ENCODE measurements at places on chromosomes 11 and 22.
A peak's percentile ranks its signal among the peaks of the same experiment; 100 is the strongest.

- H3K36me3 ChIP-seq, result peaks cover 38% of the 10 kb centered on the region
- H3K27ac ChIP-seq, result no peak overlapping the region
- peaks cover 13% of the 10 kb centered on the region for H3K4me1 ChIP-seq
- no peak for DNase-seq
These were observed 13.3 kb upstream of the RASL10A start for GRCh38 chr22:29328566-29329500.

DNA sequence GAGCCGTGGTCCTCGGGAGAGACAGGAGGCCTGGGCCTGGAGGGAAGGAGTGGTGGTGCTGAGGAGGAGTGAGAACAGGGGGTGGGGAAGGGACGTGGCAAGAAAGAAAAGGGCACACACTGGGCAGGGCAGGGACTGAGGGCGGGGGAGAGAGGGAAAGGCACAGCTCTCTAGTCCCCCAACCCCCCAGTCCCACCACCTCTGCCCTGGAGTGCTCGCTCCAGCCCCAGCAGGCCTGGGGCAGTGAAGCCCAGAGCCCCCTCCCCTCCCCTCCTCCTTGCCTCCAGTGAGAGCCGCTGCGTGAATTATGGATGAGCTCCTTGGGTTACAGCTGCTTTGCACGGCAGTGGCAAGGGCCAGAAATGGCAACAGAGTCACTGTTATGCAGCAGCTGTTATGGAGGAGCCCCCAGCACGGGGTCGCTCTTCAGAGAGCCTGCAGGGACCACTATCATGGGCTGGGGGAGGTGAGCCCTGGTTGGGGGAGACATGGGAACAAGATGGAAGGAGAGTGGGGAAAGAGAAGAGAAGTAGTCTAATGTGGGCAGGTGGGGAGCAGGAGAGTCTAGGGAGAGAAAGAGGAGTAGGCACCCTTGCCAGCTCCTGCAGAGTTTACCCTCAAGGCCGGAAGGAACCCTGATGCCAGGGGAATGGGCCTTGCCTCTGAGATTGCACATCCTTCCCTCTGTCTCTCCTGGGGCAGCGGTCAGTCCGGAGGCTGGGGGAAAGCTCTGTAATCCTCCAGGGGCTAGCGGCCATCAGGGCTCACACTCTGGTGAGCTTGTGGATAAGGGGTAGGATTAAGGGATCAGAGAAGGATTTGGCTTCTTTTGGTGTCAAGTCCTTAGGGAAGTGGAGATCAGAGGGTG is 3.6 kb downstream of the RTN4RL2 start:
- H3K27me3 ChIP-seq, result peaks cover 33% of the 10 kb centered on the region
- H3K27ac ChIP-seq, result no peak overlapping the region
- no peak for DNase-seq
- H3K36me3 ChIP-seq, result no peaks in the 10 kb centered on the region

DNA sequence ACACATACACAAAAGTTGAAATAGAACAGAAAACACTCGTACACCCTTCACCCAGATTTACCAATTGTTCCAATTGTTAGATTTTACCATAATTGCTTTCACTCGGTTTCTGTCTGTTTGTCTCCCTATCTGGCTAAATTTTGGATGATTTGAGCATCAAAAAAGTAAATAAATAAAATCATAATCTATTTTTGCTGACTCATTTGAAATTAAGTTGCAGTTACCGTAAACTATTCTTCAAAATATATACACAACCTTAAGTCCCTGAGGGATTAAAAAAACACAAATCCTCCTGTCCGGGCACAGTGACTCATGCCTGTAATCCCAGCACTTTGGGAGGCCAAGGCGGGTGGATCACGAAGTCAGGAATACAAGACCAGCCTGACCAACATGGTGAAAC is 81.3 kb upstream of the SYT9 start:
- DNase-seq, result no peak
- H3K36me3 ChIP-seq, result no peaks in the 10 kb centered on the region
- H3K4me1 ChIP-seq, result no peaks in the 10 kb centered on the region
- no peak overlapping the region for H3K27ac ChIP-seq
- H3K4me3 ChIP-seq, result no peak overlapping the region

DNA sequence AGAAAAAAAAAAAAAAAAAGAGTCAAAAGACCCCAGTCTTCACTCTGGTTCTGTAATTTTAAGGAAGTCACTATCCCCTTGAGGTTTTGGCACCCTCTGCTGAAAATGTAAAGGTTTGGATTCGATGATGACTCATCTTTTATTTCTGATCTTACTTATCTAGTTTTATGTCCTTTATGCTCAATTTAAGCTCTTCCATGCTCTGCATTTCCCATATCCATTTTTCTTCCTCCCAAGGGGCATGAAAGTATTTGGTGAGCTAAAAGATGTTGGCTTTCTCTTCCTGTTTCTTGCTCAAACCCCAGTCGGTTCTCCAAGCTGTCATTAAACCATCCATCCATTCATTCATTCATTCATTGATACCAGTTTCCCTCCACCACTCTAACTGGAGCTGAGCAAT is 61.0 kb upstream of the CDON start:
- H3K36me3 ChIP-seq, result no peaks in the 10 kb centered on the region
- H3K27ac ChIP-seq, result no peak overlapping the region
- DNase-seq, result no peak
- no peak overlapping the region for H3K4me3 ChIP-seq
- H3K27me3 ChIP-seq, result no peaks in the 10 kb centered on the region
- peaks cover 10% of the 10 kb centered on the region for H3K4me1 ChIP-seq

GRCh38 chr22:24580276-24580675 is 12.6 kb downstream of the LRRC75B start:
- no peak overlapping the region for H3K27ac ChIP-seq
- H3K4me3 ChIP-seq, result no peak overlapping the region
- DNase-seq, result no peak
- H3K36me3 ChIP-seq, result no peaks in the 10 kb centered on the region
- H3K27me3 ChIP-seq, result no peaks in the 10 kb centered on the region

DNA sequence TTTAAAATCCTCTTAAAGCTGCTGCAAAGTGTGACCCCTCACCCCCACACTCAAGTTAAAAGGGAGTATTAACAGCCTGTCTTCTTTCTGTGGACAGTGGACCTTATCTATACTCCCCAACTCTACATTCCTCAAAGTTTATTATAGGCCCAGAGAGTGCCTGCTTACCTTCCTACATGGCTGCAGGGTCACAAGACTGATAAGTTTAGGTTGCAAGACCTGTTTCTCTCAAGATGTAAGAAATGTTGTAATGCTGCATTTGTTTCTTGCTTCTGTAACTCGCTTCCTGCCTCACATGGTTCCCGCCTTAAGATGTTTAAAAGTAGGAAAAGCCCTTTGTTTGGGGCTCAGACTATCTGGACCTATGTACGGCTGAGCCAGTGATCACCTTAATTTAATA is 10.1 kb upstream of the NXPE1 start:
- H3K4me1 ChIP-seq, result no peaks in the 10 kb centered on the region
- H3K36me3 ChIP-seq, result no peaks in the 10 kb centered on the region
- H3K27ac ChIP-seq, result no peak overlapping the region

DNA sequence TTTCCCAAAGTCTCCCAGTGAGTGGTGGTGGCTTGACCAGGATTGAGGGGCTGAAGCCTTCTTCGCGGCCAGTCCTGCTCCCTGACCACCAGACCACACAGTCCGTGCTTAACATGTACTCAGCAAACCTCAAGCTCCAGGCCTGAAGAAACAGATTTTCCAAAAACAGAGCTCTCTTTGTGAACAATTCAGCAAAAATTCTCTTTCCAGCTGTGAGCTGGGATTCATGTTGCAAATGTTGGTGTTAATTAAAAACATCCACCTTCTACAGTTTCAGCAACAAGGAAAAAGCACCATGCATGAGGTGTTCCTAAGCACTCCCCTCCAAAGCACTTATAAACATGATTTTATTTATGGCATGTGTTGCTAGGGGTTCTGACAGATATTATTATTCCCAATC is 129.5 kb downstream of the ETS1 start:
- no peak overlapping the region for H3K27ac ChIP-seq
- DNase-seq, result no peak
- H3K27me3 ChIP-seq, result no peaks in the 10 kb centered on the region
- no peak overlapping the region for H3K4me3 ChIP-seq
- H3K4me1 ChIP-seq, result peaks cover 30% of the 10 kb centered on the region
- peaks cover 6% of the 10 kb centered on the region for H3K36me3 ChIP-seq

DNA sequence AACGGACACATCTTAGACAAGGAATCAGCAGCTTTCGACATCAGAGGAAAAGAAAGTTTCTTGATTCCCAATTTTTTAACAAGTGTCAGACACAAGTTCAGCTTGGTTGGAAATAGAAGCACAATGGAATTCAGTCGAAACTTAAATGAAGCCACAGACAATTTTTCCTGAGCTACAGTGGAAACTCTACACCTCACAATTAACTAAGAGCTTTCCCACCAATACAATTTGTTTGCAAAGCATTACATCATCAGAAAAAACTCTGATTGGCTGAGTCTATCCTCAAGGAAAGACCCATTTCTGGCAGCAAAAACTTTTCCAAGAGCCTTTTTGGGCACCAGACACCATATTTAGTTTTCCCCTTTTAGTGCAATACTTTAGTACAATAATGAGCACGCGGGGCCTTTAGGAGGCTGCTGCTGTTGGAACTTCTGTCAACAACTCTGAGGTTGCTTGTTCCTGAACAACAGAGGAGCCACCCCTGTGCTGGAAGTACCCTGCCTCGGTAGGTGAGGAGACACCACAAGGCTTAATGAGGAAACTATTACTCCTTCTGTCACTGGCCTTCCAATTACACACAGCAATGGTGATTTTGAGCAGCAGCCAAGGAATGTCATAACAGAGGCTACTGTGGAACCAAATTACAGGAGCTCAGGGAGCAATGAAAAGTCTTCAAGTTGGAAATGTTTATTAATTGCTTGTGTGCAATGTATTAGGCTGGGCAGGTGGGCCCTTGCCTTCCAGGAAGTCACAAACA is 61.9 kb upstream of the BARX2 start:
- H3K27me3 ChIP-seq, result no peaks in the 10 kb centered on the region
- no peak for DNase-seq
- H3K4me1 ChIP-seq, result peaks cover 12% of the 10 kb centered on the region
- no peak overlapping the region for H3K4me3 ChIP-seq
- H3K27ac ChIP-seq, result no peak overlapping the region

GRCh38 chr22:47030143-47030661 is 267.8 kb downstream of the TBC1D22A start:
- no peaks in the 10 kb centered on the region for H3K27me3 ChIP-seq
- DNase-seq, result no peak
- no peak overlapping the region for H3K4me3 ChIP-seq

- peak; percentile 52 for DNase-seq
- H3K27ac ChIP-seq, result no peak overlapping the region
- H3K4me3 ChIP-seq, result no peak overlapping the region
- H3K27me3 ChIP-seq, result no peaks in the 10 kb centered on the region
These were observed 33.7 kb downstream of the CSRP3 start for GRCh38 chr11:19168090-19168489.

- H3K4me3 ChIP-seq, result no peak overlapping the region
- H3K27me3 ChIP-seq, result no peaks in the 10 kb centered on the region
- DNase-seq, result no peak
- H3K27ac ChIP-seq, result no peak overlapping the region
These were observed 50.9 kb downstream of the PPP2R1B start for GRCh38 chr11:111715142-111715816.

- DNase-seq, result no peak
- no peak overlapping the region for H3K4me3 ChIP-seq
- no peaks in the 10 kb centered on the region for H3K27me3 ChIP-seq
These were observed 17.9 kb downstream of the CAPN5 start for GRCh38 chr11:77084581-77085191.

GRCh38 chr11:85718991-85719807 is 33.2 kb upstream of the CCDC89 start:
- peak; percentile 20 for DNase-seq
- peaks cover 19% of the 10 kb centered on the region for H3K4me1 ChIP-seq
- peak overlapping the region; percentile 78 for H3K27ac ChIP-seq

DNA sequence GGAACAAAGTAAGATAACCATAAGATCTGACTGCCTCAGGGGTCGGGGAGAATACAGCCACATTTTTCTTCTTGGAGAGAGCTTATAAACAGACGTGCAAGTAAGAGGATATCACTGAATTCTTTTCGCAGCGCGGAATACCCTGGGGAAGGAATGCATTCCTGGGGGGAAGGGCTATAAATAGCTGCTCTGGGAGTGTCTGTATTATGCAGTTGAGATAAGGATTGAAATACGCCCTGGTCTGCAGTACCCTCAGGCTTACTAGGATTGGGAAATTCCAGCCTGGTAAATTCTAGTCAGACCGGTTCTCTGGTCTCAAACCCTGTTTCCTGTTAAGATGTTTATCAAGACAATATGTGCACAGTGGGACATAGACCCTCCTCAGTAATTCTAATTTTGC is 1491.7 kb upstream of the RAG2 start:
- no peak for DNase-seq
- no peak overlapping the region for H3K4me3 ChIP-seq
- H3K4me1 ChIP-seq, result no peaks in the 10 kb centered on the region
- H3K27ac ChIP-seq, result no peak overlapping the region
- no peaks in the 10 kb centered on the region for H3K27me3 ChIP-seq
- H3K36me3 ChIP-seq, result no peaks in the 10 kb centered on the region

DNA sequence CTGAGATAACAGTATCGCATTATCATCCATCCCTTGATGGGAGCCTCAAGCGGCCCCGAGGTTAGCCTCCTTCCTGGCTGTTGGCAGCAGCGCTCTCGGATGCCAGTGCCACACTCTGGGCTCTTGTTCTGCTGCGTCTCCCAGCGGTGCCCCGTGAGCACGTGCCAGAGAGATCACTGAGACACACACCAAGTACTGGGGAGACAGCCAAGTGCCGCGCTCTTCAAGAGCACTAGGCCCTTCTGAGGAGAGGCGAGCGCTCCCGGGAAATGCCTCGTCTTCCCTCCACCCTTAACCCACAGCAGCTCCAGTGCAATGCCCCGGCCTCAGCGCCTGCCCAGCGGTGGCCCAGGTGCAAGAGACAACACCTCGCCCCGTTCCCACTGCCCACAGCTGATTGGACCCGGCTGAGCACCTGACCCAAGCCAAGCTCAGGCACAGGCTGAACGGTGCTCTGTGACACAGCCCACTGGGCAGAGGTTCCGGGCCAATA is 248.3 kb upstream of the NARS2 start:
- no peaks in the 10 kb centered on the region for H3K27me3 ChIP-seq
- peak; percentile 51 for DNase-seq
- peaks cover 4% of the 10 kb centered on the region for H3K4me1 ChIP-seq
- H3K27ac ChIP-seq, result no peak overlapping the region
- no peaks in the 10 kb centered on the region for H3K36me3 ChIP-seq

GRCh38 chr11:64445651-64446050 is 86.7 kb downstream of the RPS6KA4 start:
- H3K27ac ChIP-seq, result no peak overlapping the region
- DNase-seq, result no peak
- H3K4me3 ChIP-seq, result no peak overlapping the region
- H3K27me3 ChIP-seq, result peaks cover 31% of the 10 kb centered on the region
- no peaks in the 10 kb centered on the region for H3K36me3 ChIP-seq

DNA sequence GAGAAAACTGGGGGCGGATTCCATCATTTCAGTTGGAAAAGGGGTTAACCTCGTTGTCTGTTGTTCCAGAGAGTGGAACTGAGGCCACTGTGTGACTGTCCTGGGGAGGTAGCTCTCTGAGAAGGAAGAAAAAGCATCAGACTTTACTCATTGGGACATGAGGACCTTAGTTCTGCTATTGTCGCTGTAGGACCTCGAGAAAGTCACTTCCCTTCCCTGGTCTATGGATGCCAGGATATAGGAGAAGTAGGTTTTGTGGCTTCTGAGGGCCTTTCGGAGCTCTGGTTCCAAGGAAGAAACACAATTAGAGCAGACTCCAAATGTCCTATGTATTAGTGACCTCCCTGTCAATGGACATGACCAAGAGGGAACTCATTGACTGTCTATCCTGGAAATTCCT is 6.2 kb downstream of the MYO18B start:
- DNase-seq, result no peak
- no peaks in the 10 kb centered on the region for H3K36me3 ChIP-seq
- H3K4me3 ChIP-seq, result no peak overlapping the region
